Activated naive CD4-positive, alpha-beta T cell treated with anti-CD3 and anti-CD28 coated beads, Interleukin-2, amount 10 ng/mL, durations not matched to agents 5 hours and 36 hours (primary cell): ENCODE measurements at places on chromosomes 4 and X. TPM values are rescaled to one million over a fixed set of nuclear protein-coding genes. Genes with fewer than 3 reads are reported as not detected.

Gene SERPINA7
- total RNA-seq: not detected

Gene FRG2
- total RNA-seq: not detected

Gene ERAS
- not detected for total RNA-seq

Gene SORCS2
- total RNA-seq: not detected

Gene VCX
- total RNA-seq: not detected

Gene MAGEB1
- total RNA-seq: not detected

Gene IL2
- total RNA-seq: 0.60 TPM

Gene MAGEA12
- total RNA-seq: not detected

Gene MYL5
- 21.4 TPM for total RNA-seq

Gene ATOH1
- total RNA-seq: not detected

Gene GLRA2
- total RNA-seq: not detected

Gene SYTL4
- not detected for total RNA-seq

Gene F9
- total RNA-seq: not detected

Gene MAOB
- not detected for total RNA-seq

Gene NPNT
- not detected for total RNA-seq

Gene DAPP1
- total RNA-seq: 33.1 TPM

Gene RBM46
- not detected for total RNA-seq

Gene CHRDL1
- total RNA-seq: not detected

Gene FGG
- total RNA-seq: not detected

Gene SLC38A5
- total RNA-seq: 73.0 TPM

Gene XG
- total RNA-seq: not detected

Gene NPY1R
- total RNA-seq: not detected

Gene CFI
- not detected for total RNA-seq

Gene DUX4
- not detected for total RNA-seq

Gene NRK
- not detected for total RNA-seq

Gene BTC
- not detected for total RNA-seq

Gene TRIM61
- total RNA-seq: 1.2 TPM

Gene GUCY1B1
- 0.10 TPM for total RNA-seq

Gene MAGEA9B
- total RNA-seq: not detected

Gene STK26
- 53.3 TPM for total RNA-seq

Gene ARSD
- total RNA-seq: 1.8 TPM

Gene GABRQ
- not detected for total RNA-seq

Gene CXCL10
- total RNA-seq: 0.50 TPM

Gene HTATSF1
- 51.9 TPM for total RNA-seq

Gene TRPC5OS
- total RNA-seq: not detected

Gene RNF113A
- 34.5 TPM for total RNA-seq

Gene IL1RAPL2
- not detected for total RNA-seq

Gene DLG3
- 15.4 TPM for total RNA-seq

Gene SLC9B1
- 2.0 TPM for total RNA-seq

Gene GPRIN3
- 62.1 TPM for total RNA-seq

Gene RIPPLY1
- total RNA-seq: not detected

Gene RAP2C
- total RNA-seq: 28.6 TPM
